Liver (tissue), 10 donors: ENCODE measurements at places on chromosomes 2 and 18. TPM values are rescaled to one million over a fixed set of nuclear protein-coding genes. Genes with fewer than 3 reads are reported as not detected.
A peak's percentile ranks its signal among the peaks of the same experiment; 100 is the strongest.

GRCh38 chr2:30147715-30148610 is 1.2 kb downstream of the YPEL5 start:
- H3K4me3 ChIP-seq: peak overlapping the region; percentile 79
- peak overlapping the region; percentile 88 for H3K27ac ChIP-seq
- DNase-seq: peak; percentile 91
- H3K27me3 ChIP-seq: no peaks in the 10 kb centered on the region

Gene VIT
- not detected for polyA plus RNA-seq

Gene DYSF
- polyA plus RNA-seq: 12.0 TPM

Gene ATP5F1A
- polyA plus RNA-seq: 364 TPM

DNA sequence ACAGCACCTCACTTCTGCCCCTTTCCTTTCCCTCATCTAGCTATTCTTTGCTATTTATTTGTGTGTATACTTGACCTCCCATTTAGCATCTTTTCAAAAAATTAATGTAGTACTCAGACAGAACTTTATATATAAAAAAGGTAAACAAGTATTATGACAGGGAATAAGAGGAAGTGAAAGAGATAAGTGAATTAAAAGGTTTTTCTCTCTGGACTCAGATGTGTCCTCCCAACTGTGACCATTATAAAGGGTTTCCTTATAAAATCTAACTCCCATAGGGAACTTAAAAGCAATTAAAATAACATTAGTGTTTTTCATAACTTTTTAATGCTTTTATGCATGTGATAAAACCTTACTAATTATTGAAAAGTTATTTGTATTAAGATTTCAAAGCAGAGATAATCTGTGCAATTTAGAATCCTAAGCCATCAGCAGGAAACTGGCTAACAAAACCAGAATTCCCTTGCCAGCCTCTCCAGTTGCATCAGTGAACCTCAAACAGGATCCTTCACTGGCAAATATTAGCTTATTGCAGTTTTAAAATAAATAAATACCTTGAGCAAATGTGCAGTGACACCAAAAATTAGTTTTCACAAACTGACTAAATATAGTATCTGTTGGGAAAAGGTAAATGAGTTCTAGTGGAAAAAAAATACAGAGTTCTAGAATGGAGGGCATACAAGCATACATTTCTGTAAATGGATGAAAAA is 930.7 kb downstream of the BCL11A start:
- peaks cover 20% of the 10 kb centered on the region for H3K4me1 ChIP-seq
- no peaks in the 10 kb centered on the region for H3K36me3 ChIP-seq
- no peak for DNase-seq
- no peak overlapping the region for H3K27ac ChIP-seq
- H3K27me3 ChIP-seq: no peaks in the 10 kb centered on the region
- H3K4me3 ChIP-seq: no peak overlapping the region

Gene CXCR1
- 1.1 TPM for polyA plus RNA-seq

Gene TRMT61B
- 10.6 TPM for polyA plus RNA-seq

- H3K27me3 ChIP-seq: no peaks in the 10 kb centered on the region
- H3K36me3 ChIP-seq: no peaks in the 10 kb centered on the region
- no peak overlapping the region for H3K4me3 ChIP-seq
- peaks cover 3% of the 10 kb centered on the region for H3K4me1 ChIP-seq
Measured at GRCh38 chr2:233075141-233075965, 15.2 kb downstream of the INPP5D start.
